ENCODE measurements at places on chromosomes 5 and 9.

DNA sequence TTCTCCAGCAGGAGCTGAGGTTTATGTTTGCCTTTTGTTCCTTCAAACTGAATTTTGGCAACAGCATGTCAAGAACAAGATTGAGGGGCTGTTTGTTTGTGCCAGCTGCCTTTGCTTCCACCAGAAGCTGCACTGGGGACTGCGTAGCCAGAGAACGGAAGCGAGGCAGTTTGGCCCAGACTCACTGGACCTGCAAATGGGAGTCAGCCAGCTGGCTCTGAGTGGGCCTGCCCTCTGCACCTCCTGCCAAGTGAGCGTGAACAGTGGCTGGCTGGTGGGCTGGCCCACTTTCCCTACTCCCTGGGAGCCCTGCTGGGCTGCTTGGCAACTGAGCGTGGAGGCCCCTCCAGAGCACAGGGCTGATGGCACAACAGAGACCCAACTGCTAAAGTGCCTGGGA lies 111.6 kb downstream of the GALNT10 start:
- DNase-seq = no peak

DNA sequence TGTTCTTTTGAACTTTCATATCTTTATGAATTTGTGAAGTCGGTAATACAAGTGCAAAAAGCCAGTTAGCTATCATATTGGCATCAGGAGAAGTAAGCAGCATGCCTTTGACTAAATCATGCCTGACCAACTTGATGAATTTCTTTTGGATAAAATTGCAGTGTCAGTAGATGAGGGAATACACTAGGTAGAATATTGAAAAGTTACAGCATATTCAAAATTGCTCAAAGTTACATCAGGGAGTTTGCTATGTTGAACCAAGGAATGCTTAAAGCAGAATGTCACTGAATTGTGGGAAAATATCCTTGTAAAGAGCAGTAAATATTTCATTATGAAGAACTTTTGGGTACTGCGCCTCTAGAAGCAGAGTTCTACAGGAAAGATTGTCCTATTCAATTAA lies 87.1 kb upstream of the TLX3 start:
- DNase-seq = no peak

GRCh38 chr5:50697739-50698138 lies 31.3 kb downstream of the PARP8 start:
- no peak for DNase-seq

DNA sequence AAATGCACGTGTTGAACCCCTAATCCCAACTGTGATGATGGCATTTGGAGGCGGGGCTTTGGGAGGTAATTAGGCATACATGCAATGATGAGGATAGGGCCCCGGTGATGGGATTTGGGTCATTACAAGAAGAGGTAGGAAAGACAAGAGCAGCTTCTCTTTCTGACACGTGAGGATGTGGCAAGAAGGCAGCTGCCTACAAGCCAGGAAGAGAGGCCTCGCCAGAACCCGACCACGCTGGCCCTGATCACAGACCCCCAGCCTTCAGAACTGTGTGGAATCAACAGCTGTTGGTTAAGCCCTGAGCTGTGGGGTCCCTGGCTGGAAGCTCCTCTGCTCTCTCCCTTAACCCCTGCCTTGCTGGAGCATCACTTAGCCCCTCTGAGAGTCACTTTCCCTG lies 57.5 kb downstream of the COL23A1 start:
- no peak for DNase-seq

DNA sequence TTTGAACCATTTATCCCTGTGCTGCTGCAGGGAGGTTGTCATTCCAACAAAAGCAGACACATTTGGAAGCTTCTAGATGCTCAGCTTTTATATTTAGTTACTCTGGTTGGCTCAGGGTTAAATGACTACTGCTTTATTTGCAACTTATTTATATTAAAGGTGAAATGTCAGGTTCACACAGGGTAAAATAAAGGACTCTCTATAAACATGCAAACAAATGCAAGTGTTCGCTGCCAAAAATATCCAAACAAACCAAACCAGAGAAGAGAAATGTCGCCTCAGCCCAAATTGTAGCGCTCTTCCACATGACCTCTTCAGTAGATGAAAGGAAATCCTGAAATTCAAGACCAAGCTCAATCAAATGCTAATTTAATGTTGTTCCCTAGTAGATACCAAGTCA lies 57.0 kb upstream of the LIFR start:
- DNase-seq = no peak

- no peak for DNase-seq
These were observed 83.7 kb upstream of the SLC27A6 start for GRCh38 chr5:128881502-128882018.

GRCh38 chr5:116947691-116948528 lies 373.3 kb upstream of the SEMA6A start:
- peak; percentile 20 for DNase-seq

- no peak for DNase-seq
These were observed 75.4 kb upstream of the ANKH start for GRCh38 chr5:14946815-14947620.

DNA sequence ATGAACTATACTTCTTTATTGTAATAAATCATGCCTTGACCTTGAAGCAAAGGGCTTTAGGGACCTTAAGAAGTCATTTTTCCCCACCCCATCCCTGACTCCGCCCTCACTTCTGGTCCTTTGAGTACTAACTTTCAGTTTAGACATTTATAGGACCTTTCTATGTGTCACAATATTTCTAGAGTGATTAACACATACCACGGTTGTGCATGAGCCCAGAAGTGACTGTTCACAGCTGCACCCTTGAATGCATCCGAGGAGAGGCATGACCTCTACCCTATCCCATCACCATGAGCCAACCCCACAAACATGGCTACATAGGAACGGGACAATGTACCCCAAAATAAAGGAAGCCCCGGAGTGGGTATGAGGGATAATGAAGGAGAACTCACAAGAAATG lies 160.3 kb downstream of the HSD17B3 start:
- DNase-seq = no peak

- DNase-seq = no peak
These were observed 66.6 kb downstream of the SH3TC2 start for GRCh38 chr5:148996270-148996669.

- DNase-seq = no peak
These were observed 34.4 kb downstream of the CFAP90 start for GRCh38 chr5:7816535-7816901.

Measured in activated CD4-positive, alpha-beta T cell treated with anti-CD3 and anti-CD28 coated beads for 24 hours (primary cell).